Type B pancreatic cell (in vitro differentiated cells): ENCODE measurements at places on chromosomes 3 and 15. TPM values are rescaled to one million over a fixed set of nuclear protein-coding genes. Genes with fewer than 3 reads are reported as not detected.

DNA sequence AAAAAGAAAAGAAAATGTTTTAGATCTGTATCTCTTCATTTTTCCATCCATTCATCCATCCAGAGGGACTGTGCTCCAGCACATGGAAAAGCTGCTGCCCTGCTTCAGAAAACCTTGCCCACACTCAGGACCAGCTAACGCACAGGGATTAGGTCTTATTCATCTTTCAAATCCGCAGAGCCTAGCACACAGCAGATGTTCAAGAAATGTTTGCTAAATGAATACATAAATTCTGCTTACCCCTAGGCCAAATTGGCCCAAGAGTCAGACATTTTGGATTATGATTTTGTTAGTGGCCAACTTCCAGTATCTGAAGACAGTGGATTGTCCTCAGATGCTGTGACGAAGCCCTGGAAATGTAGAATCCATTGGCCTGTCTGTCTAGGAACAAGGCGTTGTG is 71.4 kb downstream of the GHSR start:
- no peak for DNase-seq

GRCh38 chr3:95514260-95514659 is 1300.1 kb upstream of the EPHA6 start:
- DNase-seq, result no peak

The RFTN1 gene
- 9.8 and 18.3 TPM in 2 replicates for total RNA-seq

The CPN2 gene
- not detected in 2 replicates for total RNA-seq
